ENCODE measurements at places on chromosomes 2 and 18. TPM values are rescaled to one million over a fixed set of nuclear protein-coding genes. Genes with fewer than 3 reads are reported as not detected.

Gene GAREM2
- 6.5 TPM for total RNA-seq

Gene MSH2
- total RNA-seq, result 8.8 TPM

Gene RAB12
- total RNA-seq, result 43.1 TPM

Gene SLC9A4
- total RNA-seq, result not detected

Gene CACNB4
- 0.65 TPM for total RNA-seq

Gene ADCY3
- total RNA-seq, result 97.4 TPM

Gene SLC5A7
- total RNA-seq, result not detected

GRCh38 chr18:12283256-12283655 lies 24.8 kb upstream of the TUBB6 start:
- DNase-seq, result no peak
- no peaks in the 10 kb centered on the region for H3K27me3 ChIP-seq
- no peaks in the 10 kb centered on the region for H3K36me3 ChIP-seq
- H3K4me1 ChIP-seq, result peaks cover 12% of the 10 kb centered on the region
- H3K27ac ChIP-seq, result no peak overlapping the region

GRCh38 chr2:28981620-28982376 lies 700 bp downstream of the TOGARAM2 start:
- H3K4me3 ChIP-seq, result no peak overlapping the region
- H3K4me1 ChIP-seq, result no peaks in the 10 kb centered on the region
- no peak overlapping the region for H3K27ac ChIP-seq
- no peaks in the 10 kb centered on the region for H3K27me3 ChIP-seq
- DNase-seq, result no peak
- no peaks in the 10 kb centered on the region for H3K36me3 ChIP-seq

DNA sequence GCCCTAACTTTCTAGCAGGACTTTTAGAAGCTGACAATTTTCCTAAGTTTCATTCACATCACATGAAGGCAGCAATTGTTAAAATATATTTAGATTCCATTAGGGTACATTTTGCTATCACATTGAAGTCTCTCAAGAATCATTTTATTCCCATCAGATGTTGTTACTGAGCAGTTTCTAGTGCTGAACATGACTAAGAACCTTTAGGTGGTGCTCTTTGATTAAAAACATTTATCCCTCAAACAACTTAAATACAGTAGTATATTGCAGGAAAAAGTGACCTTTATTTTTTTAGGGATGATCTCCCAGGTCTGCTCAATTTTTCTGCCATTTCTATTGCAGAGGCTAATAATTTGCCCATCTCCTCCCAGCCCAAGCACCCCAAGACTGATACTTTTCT lies 22.9 kb upstream of the NARS1 start:
- DNase-seq, result no peak
- H3K27ac ChIP-seq, result no peak overlapping the region
- H3K36me3 ChIP-seq, result no peaks in the 10 kb centered on the region
- H3K4me3 ChIP-seq, result no peak overlapping the region
- no peaks in the 10 kb centered on the region for H3K4me1 ChIP-seq
- H3K27me3 ChIP-seq, result no peaks in the 10 kb centered on the region

DNA sequence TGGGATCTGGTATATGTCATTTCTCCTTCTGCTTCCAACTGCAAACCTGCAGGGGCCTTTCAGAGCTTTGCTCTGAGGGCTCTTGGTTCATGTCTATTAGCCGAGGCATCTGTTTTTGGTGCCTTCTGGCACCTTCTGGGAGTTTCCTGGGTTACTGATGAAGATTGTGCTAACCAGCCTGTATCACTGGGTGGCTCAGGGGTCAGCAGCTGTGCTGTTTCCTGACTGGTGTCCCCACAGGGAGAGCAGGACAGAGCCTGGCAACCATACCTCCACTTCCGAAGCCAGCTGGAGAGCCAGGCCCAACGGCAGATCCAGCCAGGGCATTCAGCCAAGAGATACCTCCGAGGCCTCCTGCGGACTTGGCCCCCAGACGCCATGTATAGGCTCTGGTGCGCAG lies 17.5 kb downstream of the KIAA2012 start:
- no peak for DNase-seq
- H3K4me1 ChIP-seq, result peaks cover 2% of the 10 kb centered on the region
- no peaks in the 10 kb centered on the region for H3K27me3 ChIP-seq
- no peak overlapping the region for H3K4me3 ChIP-seq
- H3K36me3 ChIP-seq, result no peaks in the 10 kb centered on the region

DNA sequence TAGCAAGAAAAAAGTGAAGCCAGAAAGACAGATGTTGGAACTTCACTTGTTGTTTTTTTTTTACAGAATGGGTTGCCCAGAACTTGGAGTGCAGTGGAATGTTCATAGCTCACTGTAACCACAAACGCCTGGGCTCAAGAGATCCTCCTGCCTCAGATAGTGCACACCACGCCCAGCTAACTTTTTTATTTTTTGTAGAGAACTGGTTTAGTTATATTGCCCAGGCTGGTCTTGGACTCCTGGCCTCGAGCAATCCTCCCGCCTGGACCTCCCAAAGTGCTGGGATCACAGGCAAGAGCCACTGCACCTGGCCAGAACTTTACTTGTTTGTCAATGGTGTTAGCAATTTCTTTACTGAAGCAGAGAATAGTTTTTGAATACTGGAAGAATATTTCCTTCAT lies 11.9 kb upstream of the ASPRV1 start:
- H3K36me3 ChIP-seq, result no peaks in the 10 kb centered on the region
- H3K27ac ChIP-seq, result no peak overlapping the region
- no peak for DNase-seq
- H3K4me3 ChIP-seq, result no peak overlapping the region

- no peak overlapping the region for H3K4me3 ChIP-seq
- no peak for DNase-seq
- H3K27me3 ChIP-seq, result no peaks in the 10 kb centered on the region
These were observed 42.4 kb upstream of the DDX18 start for GRCh38 chr2:117771969-117772630.

DNA sequence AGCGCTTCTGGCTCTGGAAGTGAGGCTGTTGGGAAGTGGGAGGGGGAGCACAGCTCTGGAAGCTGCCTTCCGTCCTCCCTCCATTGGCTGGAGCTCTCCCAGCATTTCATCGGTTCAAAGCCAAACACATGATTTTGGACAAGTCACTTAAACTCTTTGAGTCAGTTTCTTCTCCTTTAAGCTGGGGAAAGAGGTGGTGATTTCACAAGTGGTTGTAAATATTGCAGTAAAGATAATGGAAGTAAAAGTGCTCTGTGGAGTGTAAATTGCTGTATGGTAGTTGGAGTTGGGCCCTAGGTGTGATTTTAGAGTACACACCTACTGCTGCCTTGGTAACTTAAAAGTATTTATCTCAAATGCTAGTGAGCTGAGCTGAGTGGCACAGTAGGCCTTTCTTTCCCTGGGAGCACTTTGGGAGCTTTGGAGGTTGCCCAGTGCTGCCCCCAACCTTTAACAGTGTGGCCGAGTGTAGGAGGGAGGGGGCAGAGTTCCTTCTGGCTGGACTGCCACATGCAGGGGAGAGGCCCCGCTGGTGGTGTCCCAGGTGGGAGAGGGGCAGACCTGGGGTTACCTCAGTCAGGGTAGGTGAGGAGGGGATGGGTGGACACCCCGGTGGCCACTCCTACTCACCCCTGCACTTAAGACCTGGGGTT lies 54.7 kb downstream of the ASAP2 start:
- H3K27ac ChIP-seq, result peak overlapping the region; percentile 57
- no peaks in the 10 kb centered on the region for H3K27me3 ChIP-seq
- no peaks in the 10 kb centered on the region for H3K36me3 ChIP-seq
- peaks cover 37% of the 10 kb centered on the region for H3K4me1 ChIP-seq
- peak; percentile 63 for DNase-seq

GRCh38 chr18:3585656-3586509 lies 135.9 kb downstream of the TGIF1 start:
- H3K27me3 ChIP-seq, result no peaks in the 10 kb centered on the region
- no peaks in the 10 kb centered on the region for H3K36me3 ChIP-seq
- H3K27ac ChIP-seq, result no peak overlapping the region
- no peaks in the 10 kb centered on the region for H3K4me1 ChIP-seq

Measured in ovary (tissue), 10 donors.